ENCODE measurements at places on chromosomes 5 and 9. TPM values are rescaled to one million over a fixed set of nuclear protein-coding genes. Genes with fewer than 3 reads are reported as not detected.

Gene DNAH5
- 1.1 TPM for total RNA-seq

Gene AK1
- total RNA-seq: 101 TPM

Gene CCNI2
- 0.25 TPM for total RNA-seq

Gene OR1J2
- total RNA-seq: not detected

Gene PTGES
- 0.30 TPM for total RNA-seq

Gene ATP10B
- not detected for total RNA-seq

Gene PCDHA1
- total RNA-seq: not detected
